ENCODE measurements at places on chromosomes 13 and 19. TPM values are rescaled to one million over a fixed set of nuclear protein-coding genes. Genes with fewer than 3 reads are reported as not detected.

DNA sequence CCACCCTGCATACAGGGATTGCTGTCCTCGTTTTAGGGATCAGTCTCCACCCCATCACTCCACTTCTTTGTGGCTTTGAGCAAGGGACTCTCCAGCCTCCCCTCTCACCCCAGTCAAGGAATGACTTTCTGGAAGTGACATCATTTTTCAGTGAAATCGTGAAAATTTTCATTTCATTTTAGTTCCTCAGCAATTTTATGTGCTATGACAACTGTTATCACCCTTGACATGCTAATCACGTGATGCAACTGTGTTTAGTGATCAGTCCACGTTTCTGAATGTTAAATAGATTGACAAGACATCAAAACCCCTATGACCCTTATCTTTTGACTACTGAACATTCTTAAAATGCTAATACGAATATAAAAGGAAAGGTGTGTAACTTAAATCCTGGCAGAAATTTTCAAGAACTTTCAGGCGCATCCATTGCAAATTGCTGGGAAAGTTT, 8.0 kb downstream of the C19orf81 start:
- no peak for DNase-seq

DNA sequence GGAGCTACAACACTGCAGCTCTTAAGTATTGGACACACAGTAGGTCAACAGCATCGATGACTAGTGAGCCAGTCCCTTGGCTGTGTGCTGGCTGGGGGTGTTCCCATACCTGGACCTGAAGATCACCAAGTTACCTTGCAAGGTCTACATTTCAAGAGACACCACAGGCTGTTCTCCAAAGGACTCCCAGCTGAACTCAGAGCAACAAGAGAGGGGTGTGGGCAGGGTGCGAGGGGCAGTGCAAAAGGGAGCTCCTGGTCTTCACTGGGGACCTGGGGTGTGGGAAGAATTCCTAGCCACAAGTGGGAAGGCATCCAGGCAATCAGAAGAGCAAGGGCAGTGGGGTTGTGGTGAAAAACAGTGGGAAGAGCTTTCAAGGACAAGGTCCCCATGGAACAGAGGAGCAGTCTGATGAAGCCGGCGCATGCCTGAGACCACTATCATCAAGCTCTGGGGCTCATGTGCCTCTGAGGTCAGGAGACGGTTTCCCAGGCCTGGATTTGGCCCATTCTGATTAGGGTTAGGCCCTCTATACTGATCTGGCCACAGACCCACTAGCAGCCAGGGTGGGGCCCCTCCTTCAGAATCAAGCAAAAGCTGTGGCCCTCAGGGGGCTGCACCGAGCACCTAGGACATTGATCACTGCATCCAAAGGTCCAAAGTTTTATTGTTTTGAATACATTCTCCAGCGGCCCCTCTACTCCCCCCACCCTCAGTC, 4.7 kb upstream of the GSK3A start:
- no peak for DNase-seq

GRCh38 chr13:91331047-91331915, 16.2 kb upstream of the MIR17HG start:
- no peak for DNase-seq

The CLEC11A gene
- polyA plus RNA-seq: 32.0 TPM

- no peak for DNase-seq
These were observed 34.4 kb downstream of the LMO7 start for GRCh38 chr13:75670496-75670895.
